CD4-positive, alpha-beta T cell treated with Interleukin-6 for 4 hours (primary cell): ENCODE measurements at places on chromosomes 6 and 20.

DNA sequence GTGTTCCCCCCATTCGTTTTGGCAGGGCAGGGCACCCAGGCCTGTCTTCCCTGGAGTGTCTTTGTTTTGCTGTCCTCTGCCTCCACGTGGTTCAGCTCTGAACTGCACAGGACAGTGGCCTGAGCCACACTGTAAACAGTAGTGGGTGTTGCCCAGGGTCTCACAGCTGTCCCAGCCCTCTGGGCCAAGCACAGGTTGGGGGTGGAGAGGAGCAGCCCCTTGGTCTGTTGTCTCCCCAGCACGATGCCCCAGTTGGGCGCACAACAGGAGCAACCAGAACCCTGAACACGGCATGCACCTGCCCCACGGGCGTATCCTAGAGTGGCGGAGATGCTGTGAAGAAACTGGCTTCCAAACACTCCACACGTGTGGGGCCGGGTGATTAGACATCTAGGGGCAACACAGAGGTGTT, 14.4 kb downstream of the CCDC167 start:
- DNase-seq = no peak

- no peak for DNase-seq
Measured at GRCh38 chr6:126010040-126010439, 23.7 kb downstream of the TRMT11 start.

- no peak for DNase-seq
Measured at GRCh38 chr20:14208956-14209355, 128.5 kb downstream of the FLRT3 start.

GRCh38 chr20:38805502-38805957, at the start of gene PPP1R16B:
Gene PPP1R16B (plus strand): TSS chr20:38805697. CDS start chr20:38835926, 30,229 bp downstream.
- peak; percentile 82 for DNase-seq

- no peak for DNase-seq
Measured at GRCh38 chr20:35039146-35039545, 53.5 kb downstream of the TRPC4AP start.

DNA sequence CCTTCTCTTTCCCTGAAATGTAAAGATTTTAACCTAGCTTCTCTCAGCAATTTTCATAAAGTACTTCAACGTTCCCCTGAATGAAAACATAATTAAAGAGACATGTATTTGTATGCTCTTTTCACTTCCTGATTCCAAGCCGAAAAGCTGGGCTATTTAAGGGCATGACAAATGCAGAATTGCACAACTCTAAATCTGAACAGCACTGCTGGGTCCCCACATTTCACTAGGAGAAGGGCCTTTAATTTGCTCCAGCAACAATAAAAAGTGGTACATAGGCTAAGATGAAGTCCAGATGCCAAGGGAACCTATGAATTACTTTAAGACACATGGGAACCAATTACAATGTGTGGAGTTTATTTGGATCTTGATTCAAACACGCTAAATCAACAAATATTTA, 42.0 kb downstream of the IRAK1BP1 start:
- DNase-seq = no peak

DNA sequence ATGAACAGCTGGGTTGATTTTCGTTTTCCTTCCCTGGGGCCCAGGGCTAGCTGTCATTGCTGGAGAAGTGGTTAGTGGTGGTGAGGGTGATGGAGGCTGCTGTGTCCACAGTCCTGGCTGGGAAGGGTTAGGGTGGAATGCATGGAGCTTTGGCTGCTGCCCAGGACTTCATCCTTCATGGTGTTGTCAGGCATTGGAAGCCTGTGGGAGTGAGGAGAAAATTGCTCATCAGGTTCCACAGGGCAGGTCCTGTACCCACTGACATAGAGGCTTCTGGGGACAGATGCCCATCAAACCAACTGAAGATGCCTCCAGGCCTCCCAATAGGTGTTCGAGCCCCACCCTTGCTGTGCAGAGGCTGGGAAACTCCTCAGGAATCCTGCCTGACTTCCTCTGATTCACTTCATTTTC, 262.4 kb upstream of the SUPT3H start:
- DNase-seq = no peak

GRCh38 chr6:3102875-3103274, 15.6 kb upstream of the BPHL start:
- no peak for DNase-seq

- DNase-seq = no peak
Measured at GRCh38 chr6:157561929-157562810, 181.2 kb downstream of the ZDHHC14 start.

DNA sequence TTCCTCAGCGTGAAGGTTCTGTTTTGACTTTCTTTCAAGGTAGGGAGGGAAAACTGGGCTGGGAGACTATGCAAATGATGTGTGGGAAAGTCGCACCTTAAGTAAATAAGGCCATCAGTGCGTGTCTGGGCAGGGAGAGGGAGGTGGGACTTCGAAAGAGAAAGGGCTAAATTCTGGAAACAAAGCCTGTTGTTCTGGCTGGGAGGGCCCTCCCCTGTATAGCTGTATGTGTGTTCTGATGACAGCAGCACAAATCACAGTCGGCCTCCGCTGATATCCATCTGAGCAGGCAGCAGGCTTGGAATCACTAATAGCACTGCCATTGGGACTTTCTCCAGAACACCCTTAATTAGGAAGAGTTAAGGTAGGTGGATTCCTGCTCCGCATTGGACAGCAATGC, 19.2 kb downstream of the JAG1 start:
- no peak for DNase-seq

- no peak for DNase-seq
Measured at GRCh38 chr6:129843573-129843972, 17.5 kb downstream of the TMEM244 start.

DNA sequence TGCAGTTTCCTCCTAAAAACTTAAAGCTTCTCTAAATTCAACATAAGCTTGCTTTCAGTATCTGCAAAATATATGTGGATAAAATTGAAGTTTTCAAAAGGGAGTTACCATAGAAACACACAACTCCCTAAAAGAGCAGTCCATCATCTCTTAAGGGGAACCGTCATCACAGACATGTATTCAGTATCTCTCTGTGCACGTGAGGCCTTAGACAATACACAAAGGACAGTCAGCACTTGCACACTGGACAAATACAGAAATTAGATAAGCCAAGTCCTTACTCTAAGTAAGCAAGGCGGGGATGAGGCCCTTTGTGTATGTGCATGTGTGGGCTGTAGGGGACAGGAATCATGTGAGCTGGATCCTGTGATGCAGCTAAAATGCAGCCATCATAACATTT, 136.6 kb downstream of the BACH2 start:
- DNase-seq = no peak

DNA sequence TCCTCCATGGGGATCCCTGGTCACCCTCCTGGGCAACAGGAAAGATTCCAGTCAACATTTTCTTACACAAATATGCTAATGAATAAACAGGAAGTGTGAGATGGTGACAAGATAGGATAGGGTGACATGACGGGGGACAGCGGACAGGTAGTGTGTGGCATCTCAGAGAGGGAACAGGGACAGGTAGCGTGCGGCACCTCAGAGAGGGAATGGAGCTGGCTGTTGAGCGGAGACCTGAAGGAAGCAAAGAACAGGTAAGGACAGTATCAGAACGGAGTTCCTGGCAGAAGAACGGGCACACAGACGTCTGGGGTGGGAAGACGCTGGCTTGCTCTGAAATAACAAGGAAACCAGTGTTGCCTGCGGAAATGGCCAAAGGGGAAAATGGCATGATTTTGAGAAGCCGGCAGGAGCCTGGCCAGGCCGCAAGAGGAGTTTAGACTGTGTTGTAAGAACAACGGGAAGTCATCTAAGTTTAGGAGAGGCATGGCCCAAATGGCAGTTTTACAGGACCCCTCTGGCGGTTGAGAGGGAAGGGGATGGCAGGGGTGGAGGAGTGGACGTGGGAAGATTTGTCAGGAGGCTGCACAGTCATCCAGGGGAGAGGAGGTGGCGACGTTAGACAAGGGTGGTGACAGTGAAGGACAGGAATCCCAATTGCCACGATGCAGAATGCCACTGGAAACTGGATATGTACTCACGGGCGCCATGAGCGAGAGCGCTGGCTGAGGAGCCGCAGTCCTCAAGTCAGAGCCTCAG, 111.6 kb downstream of the JPH2 start:
- DNase-seq = no peak
